ENCODE measurements at places on chromosomes 1 and 21.

- no peak for DNase-seq
These were observed 52.0 kb downstream of the TAS1R2 start for GRCh38 chr1:18807334-18808063.

- DNase-seq, result no peak
These were observed 35.0 kb downstream of the ENAH start for GRCh38 chr1:225617956-225618355.

DNA sequence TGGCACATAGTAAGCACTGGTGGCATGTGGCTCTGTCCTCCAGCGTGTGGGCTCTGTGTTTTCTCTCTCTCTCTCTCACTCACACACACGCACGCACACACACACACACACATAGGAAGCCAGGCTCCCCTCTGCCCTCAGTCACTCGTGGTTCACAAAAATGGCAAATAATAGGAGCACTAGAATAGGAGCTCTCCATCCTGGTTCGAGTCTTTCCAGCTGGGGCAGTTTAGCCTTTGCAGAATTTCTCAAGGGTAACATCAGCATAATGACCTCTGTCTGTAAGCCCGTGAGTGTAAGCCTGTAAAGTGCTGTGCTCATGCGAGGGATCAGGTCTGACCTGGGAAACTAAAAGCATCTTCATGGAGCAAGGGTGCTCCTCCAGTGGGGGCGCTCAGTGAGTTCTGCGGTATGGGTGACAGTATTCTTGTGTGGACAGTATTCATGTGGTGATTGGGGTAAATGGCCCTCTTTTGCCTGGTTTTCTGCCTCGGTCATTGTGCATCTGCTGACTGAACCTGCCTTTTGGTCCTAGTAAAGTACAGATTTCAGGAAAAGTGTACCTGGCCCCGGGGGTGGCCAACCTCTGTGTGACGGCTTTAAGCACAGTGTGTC lies 842 bp upstream of the ZC3H12A start:
- peak; percentile 71 for DNase-seq

- DNase-seq, result peak; percentile 84
These were observed 39.4 kb downstream of the ABCG1 start for GRCh38 chr21:42258150-42258884.

DNA sequence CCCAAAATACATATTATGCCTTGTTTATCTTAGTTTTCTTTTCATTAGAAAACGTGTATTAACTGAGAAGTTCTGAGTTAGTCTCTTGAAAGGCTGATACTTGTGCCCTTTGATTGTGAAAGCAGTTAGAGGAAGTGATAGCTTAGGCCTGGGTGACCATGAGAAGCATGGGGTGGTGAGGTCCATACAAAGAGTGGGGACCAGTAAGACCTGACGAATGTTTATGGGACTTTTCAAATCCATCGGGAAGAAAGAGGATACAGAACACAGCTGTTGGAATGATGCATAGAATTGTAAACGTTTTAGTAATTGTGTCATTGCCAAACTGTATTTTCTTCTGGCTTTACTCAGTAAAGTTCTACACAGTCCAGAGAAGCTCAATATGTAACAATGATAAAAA lies 259.8 kb downstream of the LMO4 start:
- DNase-seq, result no peak

DNA sequence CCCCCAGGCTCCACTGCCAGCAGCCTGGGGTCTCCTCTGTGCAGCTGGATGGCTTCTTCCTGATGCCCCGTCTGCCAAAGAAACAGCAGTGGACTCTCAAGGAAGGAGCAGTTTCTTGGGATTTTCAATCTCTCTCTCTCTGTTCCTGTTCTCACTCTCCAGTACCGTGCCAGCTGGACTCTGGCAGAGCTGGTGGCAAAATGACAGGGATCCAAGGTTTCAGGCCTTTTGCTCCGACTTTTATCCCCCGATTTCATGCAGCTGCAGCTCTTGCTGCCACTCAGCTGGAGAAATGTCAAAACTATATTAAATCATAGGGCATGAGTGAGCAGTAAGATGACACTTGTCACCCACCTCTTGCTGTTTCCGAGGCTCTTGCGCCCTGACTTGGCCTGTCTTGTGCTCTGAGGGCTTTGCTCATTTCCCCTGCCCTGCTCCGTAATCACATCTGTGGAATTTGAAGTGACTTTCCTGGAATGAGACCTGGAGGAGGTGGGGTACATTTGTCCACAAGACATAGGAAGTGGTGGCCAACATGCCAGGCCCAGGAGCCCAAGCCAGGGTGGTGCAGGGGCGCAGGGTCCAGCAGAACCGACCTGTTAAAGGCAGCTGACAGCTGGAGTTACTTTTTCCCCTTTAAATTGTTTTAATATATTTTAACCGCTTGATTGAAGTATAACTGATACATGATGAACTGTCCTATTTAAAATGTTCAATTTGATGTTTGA lies 576.2 kb downstream of the PTPRU start:
- DNase-seq, result no peak

- DNase-seq, result no peak
These were observed 76.2 kb downstream of the BRINP2 start for GRCh38 chr1:177246710-177247580.
